Hematopoietic multipotent progenitor cell treated with erythropoietin and hydrocortisone succinate and interleukin-3 and kit ligand, for 6 days (in vitro differentiated cells): ENCODE measurements at places on chromosomes 3 and 15.

DNA sequence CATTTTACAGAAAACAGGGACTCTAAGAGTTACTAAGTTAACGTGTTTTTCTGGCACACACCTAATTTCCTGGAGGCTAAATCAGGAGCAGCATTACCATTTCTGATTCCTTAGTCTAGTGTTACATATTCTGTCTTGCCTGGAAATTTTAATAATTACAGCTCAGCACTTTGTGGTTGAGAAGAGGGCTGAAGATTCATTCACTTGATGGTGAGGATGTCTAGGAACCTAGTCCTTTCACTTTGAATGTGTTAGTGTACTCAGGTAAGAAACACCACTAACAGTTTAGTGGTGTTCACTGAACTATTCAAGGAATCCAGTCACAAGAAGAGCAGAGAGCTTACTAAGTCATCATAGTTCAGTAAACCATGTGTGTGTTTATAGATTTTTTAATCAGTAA lies 102.8 kb downstream of the STT3B start:
- DNase-seq: no peak

- no peak for DNase-seq
These were observed 56.3 kb upstream of the EPHB3 start for GRCh38 chr3:184505076-184505878.

GRCh38 chr15:79933231-79933630 lies 36.4 kb upstream of the MTHFS start:
- DNase-seq: no peak

- no peak for DNase-seq
These were observed 127.1 kb downstream of the KCNMB2 start for GRCh38 chr3:178663201-178663934.
